ENCODE measurements at places on chromosomes 13 and 19.

GRCh38 chr13:106117035-106117434 lies 418.4 kb downstream of the EFNB2 start:
- DNase-seq = peak; percentile 13

GRCh38 chr13:38905861-38906260 lies 84.8 kb downstream of the STOML3 start:
- no peak for DNase-seq

DNA sequence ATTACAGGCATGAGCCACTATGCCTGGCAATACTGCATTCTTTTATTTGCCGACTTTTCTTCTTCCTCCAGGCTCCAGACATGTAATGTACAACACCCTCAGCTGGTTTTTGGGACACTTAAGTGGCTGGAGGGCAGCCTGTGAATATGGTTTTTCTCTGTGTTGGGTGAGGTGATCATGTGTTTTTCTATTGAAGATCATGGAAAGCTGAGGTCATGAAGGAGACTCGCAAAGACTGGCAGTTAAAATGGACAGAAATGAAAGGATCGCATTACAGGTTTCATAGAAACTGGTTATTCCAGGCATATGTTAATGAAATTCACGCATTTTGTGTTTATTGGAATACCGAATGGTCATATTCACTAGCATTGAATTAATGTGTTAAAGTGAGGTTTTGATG lies 85.2 kb upstream of the RNF113B start:
- DNase-seq = no peak

GRCh38 chr13:70964124-70964523 lies 855.9 kb upstream of the KLHL1 start:
- DNase-seq = no peak

DNA sequence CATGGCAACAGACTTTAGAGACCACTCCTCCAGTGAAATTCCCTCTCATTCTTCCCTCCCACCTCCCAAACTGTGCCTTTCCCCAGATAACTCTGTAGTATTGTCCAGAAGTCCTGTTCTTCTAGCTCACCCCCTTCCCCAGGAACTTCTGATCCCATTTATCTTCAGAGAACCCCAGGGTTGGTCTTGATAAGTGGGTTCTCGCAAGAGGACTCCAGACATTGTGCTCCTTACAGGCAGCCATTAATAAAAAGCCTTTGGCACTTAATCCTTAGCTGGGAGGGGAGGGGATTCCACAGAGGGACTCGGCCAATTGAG lies 1.9 kb downstream of the LTBP4 start:
- no peak for DNase-seq

- no peak for DNase-seq
Measured at GRCh38 chr13:94312511-94313216, 166.8 kb downstream of the DCT start.

- no peak for DNase-seq
Measured at GRCh38 chr13:101869553-101869952, 417.1 kb downstream of the ITGBL1 start.

- no peak for DNase-seq
Measured at GRCh38 chr13:100364591-100364990, 224.0 kb downstream of the GGACT start.

GRCh38 chr19:44741258-44741731 lies 7.2 kb upstream of the BCL3 start:
- no peak for DNase-seq

- no peak for DNase-seq
Measured at GRCh38 chr13:104810242-104810641, 1725.2 kb downstream of the EFNB2 start.

- DNase-seq = no peak
Measured at GRCh38 chr13:95505265-95505664, 47.3 kb upstream of the CLDN10 start.

- DNase-seq = peak; percentile 50
Measured at GRCh38 chr13:32031025-32031814, at the start of gene FRY. Gene FRY, plus strand, starts transcription at chr13:32031774. Its CDS starts 22 bp downstream, at chr13:32031796.

- DNase-seq = no peak
Measured at GRCh38 chr13:65133094-65133493, 2097.0 kb downstream of the PCDH9 start.

GRCh38 chr13:101397742-101398141 lies 18.6 kb downstream of the NALCN start:
- DNase-seq = no peak

- peak; percentile 95 for DNase-seq
Measured at GRCh38 chr13:106536244-106537034, 977 bp upstream of the EFNB2 start.

DNA sequence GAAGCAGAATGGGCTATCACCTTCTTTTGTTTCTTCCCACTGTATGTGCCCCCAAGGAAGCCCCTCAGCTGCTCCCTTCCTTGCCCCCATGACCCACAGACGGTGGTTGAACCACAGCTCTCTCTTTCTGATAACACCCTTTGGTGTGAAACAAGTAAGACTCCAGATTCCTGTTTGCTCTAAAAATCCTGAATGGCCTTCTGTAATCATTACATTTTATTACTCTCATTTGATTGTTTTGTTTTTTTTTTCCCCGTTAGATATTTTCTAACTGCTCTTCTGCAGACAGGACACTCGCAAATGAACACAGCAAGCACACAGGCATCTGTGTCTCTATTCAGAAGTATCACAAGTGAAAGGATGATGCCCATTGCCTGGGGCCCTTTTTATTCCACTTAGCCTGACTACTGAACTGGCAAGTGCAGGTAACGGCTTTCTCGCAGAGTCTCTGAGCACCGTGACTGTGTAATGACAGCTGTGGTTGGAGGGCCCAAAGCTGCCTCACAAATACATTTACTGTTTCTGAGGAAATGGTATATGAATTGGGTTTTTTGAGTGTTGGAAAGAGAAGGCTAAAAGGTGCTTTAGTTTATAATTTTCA lies 59.3 kb downstream of the OXGR1 start:
- DNase-seq = no peak

GRCh38 chr13:111908981-111909380 lies 158.0 kb upstream of the SOX1 start:
- no peak for DNase-seq

DNA sequence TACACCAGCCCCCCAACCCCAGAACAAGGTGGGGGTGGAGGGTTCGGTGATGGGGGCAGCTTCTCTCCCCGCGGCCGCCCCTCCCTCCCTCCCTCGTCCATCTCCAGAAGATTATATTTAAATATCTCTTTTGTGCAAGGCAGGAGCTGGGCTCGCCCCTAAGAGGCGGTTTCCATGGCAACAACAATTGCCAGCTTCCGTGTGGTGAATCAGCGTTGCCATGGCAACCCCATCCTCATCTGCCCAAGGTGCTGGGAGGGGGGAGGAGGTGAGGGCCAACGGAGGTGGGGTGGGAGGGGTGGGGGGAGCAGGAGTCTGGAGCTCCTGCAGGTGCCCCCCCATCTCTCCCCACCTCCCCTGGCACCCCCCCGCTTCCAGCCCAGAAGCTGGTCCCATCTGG lies 46.4 kb downstream of the CELF5 start:
- DNase-seq = no peak

- DNase-seq = peak; percentile 75
Measured at GRCh38 chr13:40457929-40458719, 208.3 kb downstream of the FOXO1 start.

DNA sequence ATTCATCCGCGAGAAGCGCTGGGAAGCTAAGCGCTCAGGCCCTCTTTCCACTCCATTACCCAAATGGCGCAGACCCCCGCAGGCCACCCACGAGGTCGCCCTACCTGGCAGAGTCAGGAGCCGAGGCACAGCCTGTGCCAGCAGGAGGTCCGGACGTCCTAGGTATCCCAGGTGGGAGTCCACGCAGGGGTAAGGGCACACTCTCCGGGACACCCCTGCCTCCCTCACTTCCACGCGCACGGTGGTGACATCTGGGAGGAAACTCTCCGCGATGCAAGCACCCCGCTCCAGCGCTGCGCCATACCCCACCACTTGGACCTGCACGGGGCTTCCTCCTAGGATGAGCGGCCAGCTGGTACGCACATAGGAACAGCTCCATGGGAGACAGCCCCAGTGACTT lies 95.1 kb upstream of the ARHGEF7 start:
- no peak for DNase-seq
